ENCODE measurements at places on chromosomes 3 and 15.

DNA sequence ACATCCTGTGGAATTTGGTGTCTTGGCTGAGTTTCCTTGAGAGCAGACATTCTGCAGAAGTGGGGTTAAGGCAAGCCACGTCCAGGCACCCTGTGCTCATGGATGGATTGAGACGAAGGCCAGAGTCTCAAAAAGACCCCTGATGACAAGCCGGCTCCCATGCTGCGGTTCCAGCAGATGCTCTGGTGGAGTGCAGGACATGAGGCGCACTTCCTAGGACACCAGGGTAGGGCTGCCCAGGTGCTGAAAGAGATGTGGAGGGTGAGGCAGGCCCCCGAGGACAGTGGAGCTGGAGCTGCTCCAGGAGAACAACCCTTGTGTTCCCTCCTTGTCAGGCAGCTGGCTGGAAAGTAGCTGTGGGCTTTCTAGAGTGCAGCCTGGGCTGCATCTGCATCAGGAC, 81.0 kb downstream of the ASB7 start:
- DNase-seq, result no peak

- no peak for DNase-seq
Observed at GRCh38 chr15:88115486-88116152, 140.9 kb downstream of the NTRK3 start.

DNA sequence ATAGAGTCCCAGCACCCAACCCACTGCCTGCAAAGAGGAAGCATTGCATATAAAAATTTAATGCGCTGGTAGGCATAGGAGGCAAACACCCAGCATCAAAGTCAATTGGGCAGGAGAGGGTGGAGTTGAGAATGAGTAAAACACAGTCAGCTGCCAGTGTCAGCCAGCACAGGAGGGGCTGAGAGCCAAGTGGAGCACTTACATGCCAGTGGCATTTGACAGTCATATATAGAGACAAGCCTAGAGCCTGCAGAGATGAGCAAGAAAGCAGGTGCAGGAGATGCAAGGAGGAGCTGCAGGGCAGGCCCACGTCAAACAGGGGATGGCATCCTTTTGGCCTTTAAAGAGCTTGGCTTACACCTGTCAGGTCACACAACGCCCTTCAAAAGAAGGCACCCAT, 27.6 kb upstream of the ZFAND6 start:
- no peak for DNase-seq

GRCh38 chr3:38992117-38992760, 59.5 kb downstream of the SCN11A start:
- DNase-seq, result no peak

- DNase-seq, result no peak
Observed at GRCh38 chr3:169240786-169241486, 422.6 kb downstream of the MECOM start.

- DNase-seq, result no peak
Observed at GRCh38 chr15:100372739-100373119, 31.0 kb upstream of the ADAMTS17 start.

DNA sequence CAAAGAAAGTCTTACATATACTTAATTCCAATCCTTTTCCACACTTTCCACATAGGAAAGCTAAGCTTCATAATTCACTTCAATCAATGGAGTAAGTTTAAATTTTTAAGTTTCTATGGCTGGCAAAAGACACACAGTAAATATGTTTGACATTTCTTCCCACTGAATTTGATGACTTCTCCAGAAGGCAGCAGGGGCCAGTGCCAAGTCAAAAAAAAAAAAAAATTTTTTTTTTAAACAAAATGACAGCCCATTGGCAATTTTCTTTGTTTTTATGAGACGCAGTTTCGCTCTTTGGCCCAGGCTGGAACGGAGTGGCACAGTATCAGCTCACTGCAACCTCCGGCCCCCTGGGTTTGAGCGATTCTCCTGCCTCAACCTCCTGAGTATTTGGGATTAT, 28.7 kb downstream of the ATP13A3 start:
- no peak for DNase-seq

DNA sequence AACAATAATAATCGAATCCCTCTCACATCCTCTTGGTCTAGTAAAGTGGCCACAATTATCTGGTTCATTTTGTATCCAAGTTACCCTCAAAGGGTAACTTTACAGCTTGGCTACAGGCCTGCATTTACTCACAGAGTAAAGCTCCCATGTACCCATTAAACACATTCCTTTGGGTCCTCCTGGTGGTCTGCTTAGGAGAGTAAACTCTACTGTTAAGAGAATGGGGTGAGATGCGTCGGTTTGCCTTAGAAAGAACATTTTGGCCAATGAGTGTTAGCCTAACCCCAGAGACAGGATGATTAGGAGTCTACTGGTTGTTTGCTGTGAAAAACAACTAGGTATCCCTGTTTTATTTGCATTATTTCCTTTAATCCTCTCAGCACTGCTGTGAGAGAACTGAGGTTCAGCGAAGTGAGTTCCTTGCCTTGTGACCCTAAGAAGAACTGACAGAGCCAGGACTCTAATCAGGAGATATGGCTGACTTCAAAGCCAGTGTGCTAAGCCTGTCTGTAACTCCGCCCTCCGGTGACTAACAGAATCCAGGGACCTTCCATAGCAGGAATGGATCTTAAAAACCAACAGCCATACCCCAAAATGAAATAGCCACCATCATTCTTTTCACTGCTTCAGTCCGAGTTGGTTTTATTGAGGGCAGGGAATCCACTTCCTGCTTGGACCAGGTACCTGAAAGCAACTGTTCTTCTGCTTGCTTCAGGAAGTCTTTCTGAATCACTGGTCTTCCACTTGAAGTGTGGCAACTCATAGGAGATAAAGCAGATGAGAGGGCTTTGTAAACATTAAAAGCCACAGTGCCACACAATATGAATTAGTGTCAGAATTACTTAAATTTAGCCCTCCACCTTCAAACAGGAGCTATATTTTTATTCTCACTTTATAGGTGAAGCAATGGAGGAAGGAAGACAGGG, 317.3 kb upstream of the WNT5A start:
- no peak for DNase-seq

DNA sequence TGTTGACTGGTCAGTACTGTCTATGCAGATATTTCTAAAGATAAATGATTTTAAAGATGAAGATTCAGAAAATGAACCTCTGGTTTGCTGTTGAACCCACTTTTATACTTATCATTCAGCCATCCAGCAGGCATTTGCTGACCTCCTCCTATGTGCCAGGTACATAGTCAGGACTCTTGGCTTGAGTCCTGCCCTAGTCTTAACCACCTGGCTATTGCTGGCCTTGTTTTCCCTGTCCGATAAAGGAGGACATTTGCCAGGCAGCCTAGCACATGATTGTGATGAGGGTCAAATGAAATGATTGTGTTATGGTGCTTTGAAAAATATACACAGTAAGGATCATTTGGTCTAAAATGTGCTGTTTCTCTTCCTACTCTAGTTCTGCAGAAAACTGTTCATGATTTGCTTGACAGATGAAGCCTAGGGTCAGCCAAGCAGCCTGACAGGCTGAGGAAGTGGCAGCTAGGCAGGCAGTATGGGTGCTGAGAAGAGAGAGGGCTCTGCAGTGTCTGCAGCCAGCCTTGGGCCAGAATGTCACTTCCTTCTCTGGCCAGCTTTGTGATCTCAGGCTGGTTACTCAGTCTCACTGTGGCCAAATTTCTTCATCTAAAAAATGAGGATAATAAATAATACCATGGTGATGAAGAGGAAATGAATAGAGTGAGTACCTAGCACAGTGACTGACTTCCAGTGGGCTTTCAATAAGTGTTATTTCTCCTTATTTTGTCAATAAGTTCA, 13.8 kb downstream of the EXOSC7 start:
- no peak for DNase-seq

- no peak for DNase-seq
Observed at GRCh38 chr3:46276497-46277099, 34.3 kb downstream of the CCR3 start.

- DNase-seq, result no peak
Observed at GRCh38 chr3:188641076-188641475, 487.1 kb downstream of the LPP start.

DNA sequence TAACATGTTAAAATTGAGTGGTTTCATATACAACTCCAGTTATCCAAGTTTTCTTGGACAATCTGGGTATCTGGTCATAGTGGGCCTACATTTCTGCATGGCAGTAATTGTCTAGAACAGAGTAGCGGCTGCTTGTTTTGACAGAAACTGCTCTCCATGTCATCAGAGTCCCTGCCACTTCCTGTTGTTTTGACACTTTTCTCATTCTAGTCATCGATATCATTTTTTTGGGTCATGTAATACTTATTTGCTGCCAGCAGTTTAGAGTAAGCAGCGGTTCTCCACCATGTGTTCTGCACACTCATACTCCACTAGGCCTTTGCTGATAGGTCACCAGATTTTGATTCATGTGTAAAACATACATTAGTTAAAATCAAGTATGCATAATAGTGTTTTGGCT, 81.5 kb downstream of the SLC25A26 start:
- DNase-seq, result no peak

- DNase-seq, result no peak
Observed at GRCh38 chr3:182697345-182697919, 95.9 kb upstream of the ATP11B start.

GRCh38 chr15:66646799-66647198, 55.2 kb upstream of the SMAD6 start:
- DNase-seq, result no peak

GRCh38 chr15:76368122-76368621, 31.6 kb downstream of the ISL2 start:
- DNase-seq, result no peak

DNA sequence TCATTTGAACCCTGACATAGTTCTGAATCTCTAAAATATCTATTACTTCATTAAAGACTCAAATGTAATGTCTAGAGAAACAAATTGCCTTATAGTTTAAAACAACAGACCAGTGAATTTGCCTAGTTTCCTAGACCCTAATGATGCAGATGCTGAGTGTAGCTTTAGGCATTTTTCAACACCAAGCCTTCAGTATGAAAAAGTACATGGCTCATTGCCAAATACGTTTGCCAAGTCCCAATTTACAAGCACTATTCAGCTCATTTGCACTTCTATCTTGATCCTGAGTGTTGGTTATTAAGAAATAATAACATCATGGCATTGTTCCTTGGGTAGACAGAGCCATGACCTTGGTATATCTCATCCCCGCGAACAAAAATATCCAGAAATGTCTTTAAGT, 46.8 kb downstream of the EOMES start:
- no peak for DNase-seq

GRCh38 chr15:52556524-52557273, 12.1 kb downstream of the ARPP19 start:
- DNase-seq, result no peak

DNA sequence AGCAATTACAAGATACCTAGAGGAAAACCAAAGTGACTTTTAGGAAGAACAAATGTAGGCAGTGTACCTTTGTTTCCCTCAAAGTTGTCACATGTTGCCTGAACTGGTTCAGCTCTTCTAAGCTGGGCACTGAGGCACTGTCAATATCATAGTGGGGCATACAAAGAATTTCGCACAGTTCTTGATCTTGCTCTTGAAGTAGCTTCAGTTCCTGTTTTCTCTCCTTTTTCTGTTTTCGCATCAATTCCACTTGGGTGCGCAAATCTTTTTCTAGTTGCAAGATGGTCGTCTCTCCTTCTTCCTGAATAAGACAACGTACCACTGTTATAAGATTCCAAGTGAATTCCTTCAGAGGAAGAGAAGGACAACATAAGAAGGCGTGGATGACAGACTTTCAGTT, 12.7 kb downstream of the PRC1 start:
- no peak for DNase-seq

- DNase-seq, result no peak
Observed at GRCh38 chr15:68551296-68551635, 27.5 kb upstream of the CORO2B start.

GRCh38 chr15:82900511-82901060, 51.9 kb downstream of the HOMER2 start:
- no peak for DNase-seq

- no peak for DNase-seq
Observed at GRCh38 chr3:47103619-47104018, 60.3 kb downstream of the SETD2 start.

DNA sequence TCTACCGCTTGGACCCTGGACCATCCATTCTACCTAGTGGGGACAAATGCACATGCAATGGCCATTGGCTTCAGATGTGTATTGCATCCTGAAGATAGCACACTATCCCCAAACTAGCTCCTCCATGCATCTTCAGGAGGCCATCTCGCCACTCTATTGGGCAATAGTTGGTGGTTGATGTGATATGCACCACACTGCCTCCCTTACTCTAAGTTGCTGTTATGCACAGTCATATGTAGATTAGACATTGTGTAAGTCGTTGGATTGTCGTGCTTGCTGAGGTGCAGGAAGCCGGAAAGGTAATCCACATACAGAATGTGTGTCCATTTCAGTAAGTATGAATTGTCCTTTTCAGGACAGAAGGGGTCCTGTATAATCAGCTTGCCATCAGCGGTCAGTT, 26.7 kb upstream of the PLA2G4D start:
- no peak for DNase-seq

- DNase-seq, result no peak
Observed at GRCh38 chr15:74784426-74785193, 2.7 kb downstream of the CSK start.
